Inflammatory macrophage treated with lipopolysaccharide for 4 hours (primary cell): ENCODE measurements at places on chromosomes 16 and 17.
A peak's percentile ranks its signal among the peaks of the same experiment; 100 is the strongest.

- no peak for DNase-seq
Measured at GRCh38 chr17:51765282-51766135, 393.0 kb downstream of the CA10 start.

- no peak for DNase-seq
Measured at GRCh38 chr17:9755083-9755482, 36.3 kb downstream of the DHRS7C start.

DNA sequence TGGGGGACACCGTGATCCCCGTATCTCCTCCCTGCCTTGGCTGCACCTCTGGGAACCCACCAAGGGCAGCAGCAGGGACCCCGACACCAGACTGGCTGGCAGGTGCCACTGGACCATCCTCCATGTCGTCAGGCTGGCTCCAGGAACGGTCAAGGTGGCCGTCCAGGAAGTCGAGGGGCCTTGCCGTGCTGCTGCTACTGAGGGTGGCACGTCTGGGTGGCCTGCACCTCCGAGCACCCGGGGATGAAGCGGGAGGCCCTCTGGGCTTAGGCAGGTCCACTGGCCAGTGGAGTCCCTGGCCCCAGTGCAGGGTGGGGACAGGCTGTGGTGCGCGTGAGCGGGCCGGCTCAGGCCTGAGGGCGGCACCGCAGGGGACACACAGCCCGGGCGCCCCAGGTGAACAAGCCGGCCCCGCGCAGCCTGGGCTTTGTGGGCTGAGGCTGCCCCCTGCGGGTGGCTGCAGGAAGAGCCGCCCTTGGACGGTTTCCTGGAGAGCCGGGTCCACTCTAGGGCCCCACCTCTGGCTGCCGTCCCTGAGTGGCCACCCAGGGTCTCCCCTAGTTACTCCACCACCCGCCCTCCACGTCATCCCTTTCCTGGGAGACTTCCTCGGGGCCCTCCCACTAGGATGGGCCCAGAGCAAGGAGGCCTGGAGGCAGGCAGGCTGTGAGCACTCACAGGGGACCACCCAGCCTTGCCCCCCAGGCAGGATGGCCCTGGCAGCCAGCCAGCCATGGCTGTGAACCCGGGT lies 42.8 kb upstream of the ZC3H18 start:
- DNase-seq, result peak; percentile 31

- no peak for DNase-seq
Measured at GRCh38 chr17:59621771-59622170, 2.1 kb downstream of the CLTC start.

GRCh38 chr17:50841949-50842354 lies 6.6 kb downstream of the WFIKKN2 start:
- peak; percentile 63 for DNase-seq

DNA sequence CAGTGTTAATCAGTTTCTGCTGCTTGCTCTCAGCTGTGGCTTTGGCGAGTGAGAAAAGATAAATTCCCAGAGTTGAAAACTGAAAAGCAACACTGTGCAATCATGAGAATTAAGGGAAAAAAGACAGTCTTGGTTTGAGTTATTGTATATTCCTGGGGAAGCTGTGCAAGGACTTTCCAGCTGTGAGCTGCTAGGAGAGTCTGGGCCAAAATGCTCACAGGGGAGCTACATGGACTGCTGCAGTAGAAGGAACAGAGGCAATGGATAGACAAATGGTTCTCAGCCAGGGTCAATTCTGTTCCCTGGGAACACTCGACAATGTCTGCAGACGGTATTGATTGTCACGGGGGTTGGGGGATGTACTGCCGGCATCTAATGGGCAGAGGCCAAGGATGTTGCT lies 102.0 kb upstream of the ADAMTS18 start:
- no peak for DNase-seq

DNA sequence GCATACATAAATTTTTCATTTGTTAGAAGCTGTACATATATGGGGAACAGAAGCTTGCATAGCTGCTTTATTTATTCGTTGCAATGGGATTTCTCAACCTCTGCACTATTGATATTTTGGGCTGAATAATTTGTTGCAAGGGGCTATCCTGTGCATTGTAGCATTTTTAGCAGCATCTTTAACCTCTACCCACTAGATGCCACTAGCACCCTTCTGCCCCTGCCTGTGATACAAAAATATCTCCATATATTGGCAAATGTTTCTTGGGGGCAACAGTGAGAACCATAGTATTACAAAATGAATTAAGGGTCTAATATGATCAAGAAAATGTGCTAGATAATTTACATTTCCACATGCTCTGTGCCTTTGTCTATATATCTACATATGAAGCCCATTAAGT lies 1401.0 kb downstream of the CDH11 start:
- DNase-seq, result no peak

DNA sequence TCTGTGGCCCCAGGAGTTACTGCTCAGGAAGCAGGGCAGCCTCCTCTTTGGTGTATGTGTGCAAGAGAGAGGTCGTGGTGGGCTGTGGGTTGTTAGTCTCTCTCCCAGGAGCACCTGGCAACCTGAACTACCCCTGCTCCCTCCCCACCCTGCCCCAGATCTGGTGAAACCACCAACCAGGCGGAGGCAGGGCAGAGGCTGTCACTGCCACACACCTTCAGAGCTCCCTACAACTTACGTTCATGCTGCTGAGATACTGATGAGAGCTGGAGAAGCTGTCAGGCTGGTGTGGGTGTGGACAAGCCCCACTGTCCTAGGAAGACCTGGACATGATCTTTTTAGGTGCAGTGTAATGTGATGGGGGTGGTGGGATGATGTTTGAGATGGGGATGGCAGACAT lies 24.3 kb downstream of the GOSR2 start:
- no peak for DNase-seq

GRCh38 chr16:6852643-6853225 lies 479.9 kb upstream of the RBFOX1 start:
- no peak for DNase-seq
